ENCODE measurements at places on chromosomes 6 and 20. TPM values are rescaled to one million over a fixed set of nuclear protein-coding genes. Genes with fewer than 3 reads are reported as not detected.

DNA sequence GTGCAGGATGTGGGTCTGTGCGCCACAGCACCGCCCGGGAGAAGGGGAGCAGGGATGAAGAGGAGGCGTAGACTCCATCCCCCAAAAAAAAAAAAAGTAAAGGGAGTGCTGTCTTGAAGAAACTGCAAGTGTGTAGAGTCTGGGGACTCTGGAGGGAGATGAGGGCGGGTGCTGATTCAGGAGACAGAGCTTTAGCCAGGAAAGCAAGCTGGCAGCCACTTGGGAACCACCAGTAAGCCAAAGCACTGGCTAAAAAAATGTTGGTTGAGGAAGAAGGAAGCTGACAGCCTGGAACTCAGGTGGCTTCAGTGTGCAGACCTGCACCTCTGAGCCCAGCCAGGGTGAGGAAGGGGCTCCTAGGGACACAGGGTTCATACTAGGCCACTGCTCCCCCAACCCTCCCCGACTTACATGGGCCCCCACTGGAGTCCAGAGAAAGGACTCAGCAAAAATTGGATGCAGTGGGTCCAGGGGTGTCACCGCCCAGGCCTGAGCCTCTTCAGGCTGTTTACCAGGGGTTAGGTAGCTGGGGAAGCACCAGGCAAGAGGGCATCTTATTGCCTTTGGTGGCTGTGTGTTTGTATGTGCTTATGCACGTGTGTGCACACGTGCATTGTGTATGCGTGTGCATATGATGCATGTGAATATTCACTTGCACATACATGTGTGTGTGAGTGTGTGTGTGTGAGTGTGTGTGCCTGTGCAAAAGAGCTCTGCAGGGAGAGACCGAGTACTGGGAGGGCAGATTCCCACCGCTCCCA is 153.5 kb upstream of the MLN start:
- no peak for DNase-seq

DNA sequence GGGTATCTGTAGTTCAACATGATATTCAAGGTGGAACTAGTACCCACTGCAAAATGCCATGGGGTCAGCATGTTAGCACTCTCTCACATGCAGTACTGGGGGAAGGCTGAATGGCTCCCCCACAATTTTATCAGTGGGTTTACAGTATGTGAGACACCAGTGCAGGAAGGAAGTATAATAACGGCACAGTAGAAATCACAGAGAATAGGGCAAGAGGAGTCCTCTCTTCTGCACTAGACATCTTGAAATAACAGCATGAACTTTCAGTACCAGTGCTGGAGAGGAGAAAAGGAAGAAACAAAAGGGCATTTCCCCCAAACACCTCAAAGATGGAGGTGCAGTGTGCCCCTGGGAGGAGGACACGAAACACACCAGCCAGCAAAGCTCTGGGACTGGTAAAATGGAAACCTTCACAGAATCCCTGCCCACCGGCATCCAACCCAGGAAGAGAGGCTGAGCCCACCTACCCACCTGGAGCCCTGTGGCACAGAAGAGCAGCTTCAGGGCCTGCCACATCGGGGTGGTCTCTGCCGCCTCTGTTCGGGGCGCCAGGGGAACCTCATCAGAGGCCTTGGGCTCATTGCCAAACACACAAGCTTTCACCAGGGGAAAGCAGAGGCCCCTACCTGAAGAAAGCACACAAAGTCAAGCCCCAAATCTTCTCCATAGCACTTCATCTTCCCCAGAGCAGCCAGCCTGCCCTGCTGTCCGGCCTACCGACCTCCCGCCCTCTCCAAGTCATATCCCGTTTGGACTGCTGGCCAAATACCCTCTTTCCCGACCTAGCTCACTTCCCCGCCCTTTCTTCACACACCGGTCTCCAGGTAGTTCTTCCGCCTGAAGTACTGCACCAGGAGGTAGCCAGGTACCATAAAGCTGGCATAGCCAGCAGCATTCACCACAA is 1.2 kb downstream of the SLC35B2 start:
- peak; percentile 66 for DNase-seq

DNA sequence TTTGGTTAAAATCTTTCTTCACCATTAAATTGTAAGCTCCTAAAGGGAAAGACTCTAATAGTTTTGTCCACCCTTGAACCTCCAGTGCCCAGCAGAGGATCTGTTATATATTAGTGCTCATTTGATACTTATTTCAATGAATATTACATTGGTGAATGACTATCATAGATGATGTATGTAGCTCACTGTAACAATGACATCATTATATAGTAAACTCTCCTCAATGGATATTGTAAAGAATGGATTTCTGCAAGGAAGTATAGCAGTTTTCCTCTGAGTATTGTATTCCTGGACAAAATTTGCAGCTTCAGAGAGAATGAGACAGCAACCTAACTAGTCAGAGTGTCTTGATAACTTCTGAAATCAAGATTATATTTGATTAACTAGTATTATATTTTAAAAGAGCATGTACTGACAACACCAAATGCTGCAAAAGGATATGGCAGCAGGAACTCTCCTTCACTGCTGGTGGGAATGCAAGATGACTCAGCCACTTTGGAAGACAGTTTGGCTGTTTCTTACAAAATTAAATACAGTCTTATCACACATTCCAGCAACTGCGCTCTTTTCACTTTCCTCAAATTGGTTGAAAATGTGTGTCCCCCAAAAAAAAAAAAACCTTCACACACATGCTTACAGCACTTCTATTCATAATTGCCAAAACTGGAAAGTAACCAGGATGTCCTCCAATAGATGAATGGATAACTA is 189.8 kb upstream of the OPRM1 start:
- DNase-seq: no peak

The SULF2 gene
- total RNA-seq: 85.8 TPM

The NKAPL gene
- total RNA-seq: 3.2 TPM
